ENCODE measurements at places on chromosomes 5 and 9. TPM values are rescaled to one million over a fixed set of nuclear protein-coding genes. Genes with fewer than 3 reads are reported as not detected.

Gene DMRT3
- total RNA-seq, result not detected

Gene TEX48
- total RNA-seq, result not detected

Gene UNC13B
- 23.7 TPM for total RNA-seq

Gene MLLT3
- total RNA-seq, result 44.9 TPM

Gene UQCRQ
- total RNA-seq, result 179 TPM

Gene PRUNE2
- total RNA-seq, result 5.5 TPM

Gene ADGRD2
- total RNA-seq, result not detected

Gene GSN
- 254 TPM for total RNA-seq

Measured in fibroblast of villous mesenchyme (primary cell).